T-cell (primary cell): ENCODE measurements at places on chromosomes 12 and 14. TPM values are rescaled to one million over a fixed set of nuclear protein-coding genes. Genes with fewer than 3 reads are reported as not detected.

Gene CCDC196
- not detected for total RNA-seq

Gene DDIT3
- 93.5 TPM for total RNA-seq

Gene TMEM253
- not detected for total RNA-seq

Gene ADCY4
- total RNA-seq, result 7.8 TPM

Gene ERC1
- total RNA-seq, result 68.0 TPM

Gene FKBP3
- total RNA-seq, result 33.8 TPM

Gene PRICKLE1
- total RNA-seq, result 1.1 TPM

GRCh38 chr14:105419195-105420091, at the start of gene MTA1:
Gene MTA1, plus strand, starts transcription at chr14:105419827. Its CDS starts 209 bp downstream, at chr14:105420036.
- no peaks in the 10 kb centered on the region for H3K27me3 ChIP-seq
- H3K4me3 ChIP-seq, result peak within 1 kb of the TSS; percentile 82
- no peaks in the 10 kb centered on the region for H3K36me3 ChIP-seq
- no peak for DNase-seq

GRCh38 chr14:69612014-69612782, 802 bp downstream of the SUSD6 start:
- DNase-seq, result peak; percentile 39
- H3K4me1 ChIP-seq, result peaks cover 54% of the 10 kb centered on the region
- peak overlapping the region; percentile 78 for H3K4me3 ChIP-seq

DNA sequence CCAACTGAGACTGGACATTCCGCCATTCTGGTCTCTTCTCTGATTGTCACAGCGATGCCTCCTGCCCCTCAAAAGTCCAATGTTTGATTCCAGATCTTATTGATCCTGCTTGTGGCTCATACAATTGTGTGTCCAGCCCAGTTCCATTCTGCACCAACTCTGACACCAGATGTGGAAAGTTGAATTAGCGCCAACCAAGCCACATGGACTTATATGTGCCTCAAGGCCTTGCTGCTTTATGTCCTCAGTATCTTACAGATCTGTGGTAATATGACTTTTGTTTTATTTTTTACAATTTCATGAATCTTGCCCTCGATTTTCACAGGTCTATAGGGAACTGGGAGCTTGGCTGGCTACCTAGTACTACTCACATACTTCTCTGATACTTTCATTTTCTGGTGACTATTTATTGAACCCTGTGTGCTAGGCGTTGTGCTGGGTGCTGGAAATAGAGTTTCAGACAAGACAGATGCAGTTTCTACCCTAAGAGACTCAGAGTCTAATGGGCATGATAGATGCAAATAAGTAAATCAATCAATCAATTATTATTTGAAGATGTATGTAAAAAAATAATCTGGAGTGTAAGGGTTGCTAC, 472.0 kb downstream of the TMTC2 start:
- no peaks in the 10 kb centered on the region for H3K36me3 ChIP-seq
- no peaks in the 10 kb centered on the region for H3K4me1 ChIP-seq
- no peak for DNase-seq

GRCh38 chr12:642633-643474, 20.4 kb downstream of the NINJ2 start:
- H3K4me3 ChIP-seq, result peak overlapping the region; percentile 71
- no peaks in the 10 kb centered on the region for H3K36me3 ChIP-seq
- H3K4me1 ChIP-seq, result peaks cover 53% of the 10 kb centered on the region
- H3K27me3 ChIP-seq, result no peaks in the 10 kb centered on the region
- peak overlapping the region; percentile 93 for H3K27ac ChIP-seq
- peak; percentile 68 for DNase-seq

DNA sequence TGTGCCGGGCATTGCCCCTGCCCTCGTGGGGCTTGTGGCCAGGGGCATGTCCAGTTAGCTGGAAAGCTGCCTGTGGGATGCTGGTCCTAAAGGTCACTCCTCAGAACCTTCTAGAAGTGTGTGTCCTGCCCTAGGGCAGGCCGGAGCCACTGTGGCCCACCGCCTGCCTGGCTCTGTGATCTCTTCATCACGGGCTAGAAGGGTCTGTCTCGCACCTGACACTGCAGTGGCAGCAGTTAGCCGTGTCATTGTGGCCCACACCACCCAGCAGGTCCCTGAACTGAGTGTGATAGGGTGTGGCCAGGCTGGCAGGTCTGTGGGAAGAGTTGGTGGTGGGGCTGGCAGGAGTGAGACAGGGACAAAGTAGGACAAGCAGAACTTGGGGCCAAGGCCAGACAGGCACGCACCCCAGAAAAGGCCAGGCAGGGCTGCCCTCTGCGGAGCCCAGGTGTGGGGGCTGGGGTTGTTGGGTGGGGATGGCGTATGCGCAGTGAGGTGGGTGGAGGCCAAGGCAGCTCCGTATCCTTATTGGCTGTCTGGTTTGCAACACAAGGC, 41.2 kb downstream of the ADGRD1 start:
- H3K36me3 ChIP-seq, result no peaks in the 10 kb centered on the region
- H3K27me3 ChIP-seq, result peaks cover 27% of the 10 kb centered on the region
- H3K4me3 ChIP-seq, result no peak overlapping the region
- no peaks in the 10 kb centered on the region for H3K4me1 ChIP-seq

DNA sequence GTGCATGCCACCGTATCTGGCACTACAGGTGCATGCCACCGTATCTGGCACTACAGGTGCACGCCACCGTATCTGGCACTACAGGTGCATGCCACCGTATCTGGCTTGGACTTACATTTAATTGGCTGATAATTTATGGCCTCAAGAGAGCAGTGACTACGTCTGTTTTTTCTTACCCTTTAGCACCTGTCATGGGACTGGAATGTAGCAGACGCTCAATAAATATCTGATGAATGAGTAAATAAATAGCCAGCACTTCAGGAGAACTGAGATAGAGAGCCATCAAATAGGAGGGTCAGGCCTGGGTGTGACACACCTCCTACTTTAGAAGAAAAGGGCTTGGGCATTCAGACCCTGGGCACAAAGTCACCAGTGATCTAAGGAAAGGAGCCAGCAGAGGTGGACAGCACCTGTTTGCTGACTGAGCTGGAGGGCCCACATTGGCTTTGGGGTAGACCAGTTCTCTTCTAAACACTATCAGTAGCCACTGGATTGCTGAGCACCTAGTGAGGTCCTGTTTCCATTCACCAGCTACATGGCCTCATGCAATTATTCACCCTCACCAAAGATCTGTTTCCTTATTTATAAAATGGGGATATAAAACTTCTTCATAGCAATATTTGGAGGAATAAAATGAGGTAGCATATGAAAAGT, 50.1 kb downstream of the RFX4 start:
- DNase-seq, result no peak
- H3K4me3 ChIP-seq, result no peak overlapping the region
- no peaks in the 10 kb centered on the region for H3K4me1 ChIP-seq
- H3K27ac ChIP-seq, result no peak overlapping the region

GRCh38 chr14:76769636-76770292, 8.5 kb downstream of the VASH1 start:
- no peaks in the 10 kb centered on the region for H3K36me3 ChIP-seq
- H3K4me1 ChIP-seq, result peaks cover 9% of the 10 kb centered on the region
- peaks cover 22% of the 10 kb centered on the region for H3K27me3 ChIP-seq
- H3K27ac ChIP-seq, result no peak overlapping the region
- no peak overlapping the region for H3K4me3 ChIP-seq
- DNase-seq, result no peak

DNA sequence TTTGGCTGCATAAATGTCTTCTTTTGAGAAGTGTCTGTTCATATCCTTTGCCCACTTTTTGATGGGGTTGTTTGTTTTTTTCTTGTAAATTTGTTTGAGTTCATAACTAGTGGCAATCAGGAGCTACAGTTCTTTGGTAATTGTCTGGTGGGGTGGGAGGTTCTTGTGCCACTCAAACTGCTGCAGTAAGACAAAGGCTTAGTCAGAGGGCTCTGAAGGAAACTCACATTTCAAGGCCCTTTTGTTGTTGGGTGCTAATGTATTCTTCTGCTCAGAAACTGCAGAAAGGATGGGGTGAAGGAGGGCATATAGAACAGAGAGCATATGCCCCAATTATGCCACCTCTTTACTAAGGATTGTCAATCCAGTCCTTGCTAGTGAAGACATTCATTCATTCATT, 21.9 kb downstream of the MYRFL start:
- no peak overlapping the region for H3K27ac ChIP-seq
- H3K36me3 ChIP-seq, result no peaks in the 10 kb centered on the region
- no peak for DNase-seq
- H3K4me3 ChIP-seq, result no peak overlapping the region
- peaks cover 6% of the 10 kb centered on the region for H3K27me3 ChIP-seq

DNA sequence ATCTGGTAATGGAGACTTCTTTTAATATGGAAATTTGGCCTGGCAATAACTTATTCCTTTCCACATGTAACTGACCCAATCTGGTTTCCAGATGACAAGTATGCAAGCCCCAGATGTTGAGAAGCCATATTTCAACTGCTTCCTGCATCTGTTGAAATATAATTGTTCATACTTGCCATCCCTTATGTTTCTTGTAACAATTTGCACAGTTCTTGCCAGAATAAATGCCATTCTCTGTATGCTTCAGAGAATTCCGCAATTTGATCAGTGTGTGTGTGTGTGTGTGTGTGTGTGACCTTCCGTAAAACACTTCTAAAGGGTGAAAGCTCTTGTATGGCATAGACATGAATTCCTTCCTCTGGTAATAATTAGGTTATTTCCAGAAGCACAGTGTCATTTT, 1.8 kb upstream of the CLEC2A start:
- no peak for DNase-seq
- no peaks in the 10 kb centered on the region for H3K27me3 ChIP-seq
- no peaks in the 10 kb centered on the region for H3K4me1 ChIP-seq
- no peaks in the 10 kb centered on the region for H3K36me3 ChIP-seq
- no peak overlapping the region for H3K27ac ChIP-seq

- no peak overlapping the region for H3K4me3 ChIP-seq
- no peaks in the 10 kb centered on the region for H3K27me3 ChIP-seq
- DNase-seq, result peak; percentile 70
- H3K4me1 ChIP-seq, result no peaks in the 10 kb centered on the region
- no peak overlapping the region for H3K27ac ChIP-seq
Observed at GRCh38 chr12:50039151-50039835, 14.0 kb upstream of the RACGAP1 start.
